Ascending aorta (tissue), 2 donors: ENCODE measurements at places on chromosomes 2 and 18.

GRCh38 chr2:137870682-137871081 lies 93.6 kb upstream of the HNMT start:
- DNase-seq, result no peak
- H3K4me1 ChIP-seq, result no peaks in the 10 kb centered on the region
- H3K4me3 ChIP-seq, result no peak overlapping the region
- H3K27me3 ChIP-seq, result no peaks in the 10 kb centered on the region
- H3K27ac ChIP-seq, result no peak overlapping the region
- H3K36me3 ChIP-seq, result no peaks in the 10 kb centered on the region

DNA sequence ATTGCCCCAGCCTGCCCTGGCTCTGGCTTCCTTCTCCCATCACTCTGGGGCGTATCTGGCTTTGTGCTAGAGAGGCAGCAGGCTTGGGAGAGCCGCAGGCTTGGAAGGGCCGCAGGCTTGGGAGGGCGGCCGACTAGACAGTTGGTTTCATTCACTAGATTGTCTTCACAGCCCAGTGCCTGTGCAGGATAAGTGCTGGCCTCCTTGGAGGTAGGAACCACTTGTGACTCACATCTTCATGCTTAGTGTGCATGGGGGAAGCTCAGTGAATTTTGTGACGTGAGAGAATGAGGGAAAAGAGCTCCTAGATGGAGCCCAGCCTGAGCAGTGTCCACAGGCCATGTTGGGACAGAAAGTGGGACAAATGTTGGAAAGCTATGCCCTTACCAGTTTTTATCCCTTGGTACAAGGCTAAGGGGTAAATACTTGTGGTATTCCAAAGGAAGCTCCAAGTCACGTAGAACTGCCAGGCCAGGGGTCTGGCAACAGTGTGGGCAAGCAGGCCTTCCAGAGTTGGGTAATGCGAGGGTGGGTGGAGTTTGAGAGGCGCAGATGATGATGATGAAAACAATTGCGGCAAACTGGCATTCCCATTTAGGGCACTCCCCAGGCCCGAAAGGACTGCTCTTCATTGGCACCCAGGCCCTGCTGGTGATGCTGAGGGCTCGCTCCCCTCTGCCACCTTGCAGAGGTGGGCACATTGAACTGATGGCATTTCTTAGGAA lies 100.1 kb downstream of the DDX1 start:
- H3K4me3 ChIP-seq, result no peak overlapping the region
- H3K4me1 ChIP-seq, result no peaks in the 10 kb centered on the region
- no peaks in the 10 kb centered on the region for H3K36me3 ChIP-seq
- no peak overlapping the region for H3K27ac ChIP-seq
- no peaks in the 10 kb centered on the region for H3K27me3 ChIP-seq
- no peak for DNase-seq

- no peak overlapping the region for H3K27ac ChIP-seq
- no peak for DNase-seq
- no peaks in the 10 kb centered on the region for H3K4me1 ChIP-seq
- no peaks in the 10 kb centered on the region for H3K36me3 ChIP-seq
- no peaks in the 10 kb centered on the region for H3K27me3 ChIP-seq
- H3K4me3 ChIP-seq, result no peak overlapping the region
Measured at GRCh38 chr2:57848723-57849122, 197.9 kb upstream of the VRK2 start.

- no peak overlapping the region for H3K27ac ChIP-seq
- no peak for DNase-seq
Measured at GRCh38 chr18:23938043-23938756, 76.4 kb upstream of the TTC39C start.

- H3K27me3 ChIP-seq, result no peaks in the 10 kb centered on the region
- peak; percentile 64 for DNase-seq
- no peaks in the 10 kb centered on the region for H3K36me3 ChIP-seq
- no peak overlapping the region for H3K27ac ChIP-seq
Measured at GRCh38 chr2:138356178-138356577, 145.4 kb upstream of the SPOPL start.

DNA sequence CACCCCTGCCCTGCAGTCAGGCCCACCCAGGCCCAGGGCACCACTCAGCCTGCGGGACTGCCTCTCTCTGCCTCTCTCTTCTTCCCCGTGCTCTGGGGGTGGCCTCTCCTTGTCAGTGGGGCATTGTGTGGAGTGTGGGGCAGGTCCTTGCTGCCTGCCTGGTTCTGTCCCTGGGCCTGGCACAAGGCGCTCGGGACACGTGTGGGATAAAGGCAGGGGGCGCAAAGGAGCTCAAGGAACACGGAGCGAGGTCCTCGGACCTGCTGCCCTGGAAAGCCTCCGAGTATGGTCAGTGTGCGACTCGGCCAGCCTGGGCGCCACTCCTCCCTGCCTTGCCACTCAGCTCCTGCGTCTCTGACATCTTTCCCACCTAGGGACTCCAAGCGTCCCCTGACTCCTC lies 262.2 kb downstream of the HDAC4 start:
- peaks cover 35% of the 10 kb centered on the region for H3K36me3 ChIP-seq
- DNase-seq, result no peak
- H3K4me3 ChIP-seq, result no peak overlapping the region
- no peak overlapping the region for H3K27ac ChIP-seq
- H3K4me1 ChIP-seq, result no peaks in the 10 kb centered on the region
- no peaks in the 10 kb centered on the region for H3K27me3 ChIP-seq

DNA sequence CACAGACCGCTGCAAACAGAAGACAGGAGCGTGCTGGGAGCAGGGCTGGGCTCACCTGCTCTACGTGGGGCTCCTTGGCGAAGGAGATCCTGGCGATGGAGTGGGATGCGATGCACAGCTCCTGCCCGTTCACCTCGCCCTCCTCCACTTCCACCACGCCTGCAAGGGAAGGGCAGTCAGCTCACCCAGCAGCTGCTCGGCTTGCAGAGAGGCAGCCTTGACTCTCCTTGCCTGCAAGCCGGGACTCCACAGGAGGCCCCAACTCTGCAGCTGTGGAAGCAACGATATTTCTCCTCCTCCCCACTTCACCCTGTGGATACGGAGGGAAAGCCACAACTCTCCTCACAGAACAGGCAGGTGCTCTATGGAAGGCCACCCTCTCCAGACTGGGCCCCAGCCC lies 35.1 kb downstream of the THAP4 start:
- no peak overlapping the region for H3K27ac ChIP-seq
- H3K4me1 ChIP-seq, result no peaks in the 10 kb centered on the region
- H3K4me3 ChIP-seq, result no peak overlapping the region
- H3K27me3 ChIP-seq, result no peaks in the 10 kb centered on the region
- H3K36me3 ChIP-seq, result peaks cover 74% of the 10 kb centered on the region
- no peak for DNase-seq

GRCh38 chr18:61825386-61825785 lies 67.4 kb downstream of the RNF152 start:
- no peaks in the 10 kb centered on the region for H3K36me3 ChIP-seq
- H3K4me3 ChIP-seq, result no peak overlapping the region
- DNase-seq, result no peak
- no peak overlapping the region for H3K27ac ChIP-seq
- no peaks in the 10 kb centered on the region for H3K4me1 ChIP-seq
- H3K27me3 ChIP-seq, result no peaks in the 10 kb centered on the region

GRCh38 chr18:48917579-48918517 lies 32.9 kb downstream of the SMAD7 start:
- peak; percentile 55 for DNase-seq
- H3K4me1 ChIP-seq, result peaks cover 42% of the 10 kb centered on the region
- H3K4me3 ChIP-seq, result no peak overlapping the region
- H3K27me3 ChIP-seq, result no peaks in the 10 kb centered on the region
- H3K27ac ChIP-seq, result no peak overlapping the region

DNA sequence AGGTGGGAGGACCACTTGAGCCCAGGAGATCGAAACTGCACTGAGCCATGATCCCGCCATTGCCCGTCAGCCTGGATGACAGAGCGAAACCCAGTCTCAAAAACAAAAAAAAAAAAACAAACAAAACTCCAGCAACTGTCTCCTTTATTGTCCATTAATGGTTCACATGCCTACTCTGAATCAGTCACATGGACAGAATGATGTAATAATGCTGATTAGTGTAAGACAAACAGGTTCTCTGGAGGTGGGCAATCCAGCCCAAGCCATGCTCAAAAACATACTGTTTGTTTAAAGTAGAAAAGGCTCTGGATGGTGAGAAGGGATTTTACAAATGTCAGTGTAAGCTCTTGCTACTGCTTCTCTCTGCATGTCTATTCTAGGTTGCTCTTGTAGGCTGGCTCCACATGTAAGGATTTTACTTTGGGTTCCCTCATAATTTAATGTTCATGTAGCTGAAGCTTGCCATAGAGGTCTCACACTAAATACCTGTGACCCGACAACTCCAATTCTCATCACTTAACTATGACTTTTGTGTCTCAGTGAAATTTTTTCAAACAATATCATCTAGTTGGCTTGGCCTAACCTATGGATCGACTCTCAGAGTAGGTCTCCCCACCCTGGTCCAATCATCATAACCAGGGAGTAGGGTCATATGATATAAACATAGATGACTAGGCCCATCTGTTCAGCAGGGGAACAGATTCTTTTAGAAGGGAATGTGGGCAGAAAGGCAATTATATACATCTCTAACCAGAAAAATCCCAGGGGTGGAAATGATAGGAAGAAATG lies 83.9 kb upstream of the SLC39A10 start:
- no peaks in the 10 kb centered on the region for H3K36me3 ChIP-seq
- DNase-seq, result no peak
- no peak overlapping the region for H3K4me3 ChIP-seq
- no peaks in the 10 kb centered on the region for H3K4me1 ChIP-seq
- H3K27me3 ChIP-seq, result no peaks in the 10 kb centered on the region

DNA sequence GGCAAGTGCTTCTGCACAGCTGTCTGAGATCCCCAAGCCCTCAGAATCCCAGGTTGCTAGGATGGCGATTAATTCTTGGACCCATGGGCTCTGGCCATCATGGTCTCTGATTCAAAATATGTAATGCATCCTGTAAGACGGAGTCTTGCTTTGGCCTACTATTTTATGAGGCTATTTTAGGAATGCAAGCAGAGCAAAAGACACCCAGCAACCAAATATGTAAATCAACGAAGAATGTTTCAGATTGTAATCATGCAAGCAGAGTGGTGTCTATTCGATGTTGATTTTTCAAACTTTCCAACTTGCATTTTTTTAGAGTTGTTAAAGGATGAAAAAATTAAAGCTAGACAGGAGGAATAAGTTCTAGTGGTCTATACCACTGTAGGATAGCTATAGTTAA lies 154.8 kb downstream of the COL6A3 start:
- peaks cover 19% of the 10 kb centered on the region for H3K4me1 ChIP-seq
- no peaks in the 10 kb centered on the region for H3K36me3 ChIP-seq
- DNase-seq, result no peak
- no peaks in the 10 kb centered on the region for H3K27me3 ChIP-seq

- no peak overlapping the region for H3K27ac ChIP-seq
- H3K27me3 ChIP-seq, result peaks cover 6% of the 10 kb centered on the region
- no peaks in the 10 kb centered on the region for H3K36me3 ChIP-seq
Measured at GRCh38 chr2:241833101-241833663, 24.2 kb downstream of the NEU4 start.

DNA sequence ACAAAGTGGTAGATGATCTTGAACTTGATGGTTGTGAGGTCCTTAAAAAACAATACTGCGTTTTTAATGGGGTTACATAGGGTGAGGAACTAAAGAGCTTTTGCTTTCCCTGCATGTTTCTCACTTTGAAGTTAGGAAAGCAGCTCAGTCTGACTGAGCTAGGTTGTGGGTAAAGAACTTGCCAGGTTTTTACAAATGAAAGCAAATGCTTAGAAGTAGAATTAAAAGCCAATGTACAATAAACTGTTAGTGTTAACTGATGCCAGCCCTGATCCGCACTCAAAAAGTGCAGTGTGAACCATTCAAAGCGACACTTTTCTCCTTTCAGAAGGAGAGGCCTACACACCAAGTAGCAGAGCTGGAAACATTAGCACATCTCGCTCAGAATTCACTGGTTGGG lies 270.3 kb downstream of the AGPS start:
- no peaks in the 10 kb centered on the region for H3K36me3 ChIP-seq
- no peak for DNase-seq
- H3K4me1 ChIP-seq, result no peaks in the 10 kb centered on the region

DNA sequence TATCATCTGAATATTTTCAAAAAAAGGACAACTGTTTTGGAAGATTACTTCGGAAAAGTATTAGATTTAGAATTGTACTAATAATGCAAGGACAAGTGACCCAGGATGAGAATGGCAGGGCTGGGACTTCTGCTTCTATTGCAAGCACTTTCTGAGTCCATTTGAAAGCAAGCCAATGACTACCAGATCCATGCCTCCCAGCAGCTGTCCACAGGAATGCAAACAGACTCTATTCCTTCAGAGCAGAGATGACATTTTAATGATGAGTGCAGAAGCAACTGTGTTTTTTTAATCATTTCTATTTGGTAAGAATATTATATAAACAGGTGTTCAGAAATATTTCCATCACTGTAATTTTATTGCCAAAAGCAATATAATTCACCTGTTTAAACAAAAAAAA lies 456.7 kb downstream of the SOX11 start:
- H3K4me3 ChIP-seq, result no peak overlapping the region
- no peaks in the 10 kb centered on the region for H3K4me1 ChIP-seq
- H3K27ac ChIP-seq, result no peak overlapping the region
- H3K27me3 ChIP-seq, result no peaks in the 10 kb centered on the region
- H3K36me3 ChIP-seq, result no peaks in the 10 kb centered on the region
- no peak for DNase-seq

- no peak overlapping the region for H3K4me3 ChIP-seq
- H3K36me3 ChIP-seq, result no peaks in the 10 kb centered on the region
Measured at GRCh38 chr2:101766871-101767739, 69.6 kb downstream of the MAP4K4 start.

- no peak overlapping the region for H3K27ac ChIP-seq
- no peaks in the 10 kb centered on the region for H3K4me1 ChIP-seq
- DNase-seq, result no peak
- H3K27me3 ChIP-seq, result no peaks in the 10 kb centered on the region
- no peak overlapping the region for H3K4me3 ChIP-seq
Measured at GRCh38 chr2:86764661-86765309, 25.9 kb downstream of the CD8A start.

GRCh38 chr2:120132190-120132589 lies 91.0 kb downstream of the TMEM185B start:
- DNase-seq, result no peak
- H3K4me3 ChIP-seq, result no peak overlapping the region
- no peaks in the 10 kb centered on the region for H3K27me3 ChIP-seq
- H3K36me3 ChIP-seq, result peaks cover 8% of the 10 kb centered on the region
- no peak overlapping the region for H3K27ac ChIP-seq

DNA sequence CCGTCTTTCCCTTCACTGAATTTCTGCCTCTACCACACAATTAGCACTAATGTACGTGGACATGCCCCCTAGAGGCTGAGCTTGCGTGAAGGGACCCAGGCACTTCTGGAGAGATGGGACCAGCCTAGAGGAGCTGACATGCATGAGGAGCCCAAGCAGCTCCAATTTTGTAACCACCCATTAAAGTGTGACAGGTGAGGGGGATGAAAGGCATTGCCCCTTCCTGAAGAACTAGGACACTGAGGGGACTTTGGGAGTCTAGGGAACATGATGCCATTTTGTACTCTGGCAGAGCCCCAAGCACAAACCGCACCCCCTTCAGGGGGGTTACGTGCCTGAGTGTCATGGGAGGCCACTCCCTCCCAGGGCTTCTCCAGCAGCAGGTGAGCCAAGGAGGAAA lies 63.6 kb downstream of the HNRNPLL start:
- no peaks in the 10 kb centered on the region for H3K27me3 ChIP-seq
- no peaks in the 10 kb centered on the region for H3K36me3 ChIP-seq
- H3K4me3 ChIP-seq, result no peak overlapping the region
- H3K4me1 ChIP-seq, result peaks cover 3% of the 10 kb centered on the region
- no peak for DNase-seq
- no peak overlapping the region for H3K27ac ChIP-seq

- no peaks in the 10 kb centered on the region for H3K4me1 ChIP-seq
- DNase-seq, result no peak
- no peak overlapping the region for H3K27ac ChIP-seq
- no peaks in the 10 kb centered on the region for H3K27me3 ChIP-seq
Measured at GRCh38 chr18:31619291-31619690, 27.6 kb downstream of the TTR start.
